ENCODE measurements at places on chromosomes 5 and 9.

- DNase-seq = no peak
Observed at GRCh38 chr5:31417512-31417911, 114.4 kb downstream of the DROSHA start.

DNA sequence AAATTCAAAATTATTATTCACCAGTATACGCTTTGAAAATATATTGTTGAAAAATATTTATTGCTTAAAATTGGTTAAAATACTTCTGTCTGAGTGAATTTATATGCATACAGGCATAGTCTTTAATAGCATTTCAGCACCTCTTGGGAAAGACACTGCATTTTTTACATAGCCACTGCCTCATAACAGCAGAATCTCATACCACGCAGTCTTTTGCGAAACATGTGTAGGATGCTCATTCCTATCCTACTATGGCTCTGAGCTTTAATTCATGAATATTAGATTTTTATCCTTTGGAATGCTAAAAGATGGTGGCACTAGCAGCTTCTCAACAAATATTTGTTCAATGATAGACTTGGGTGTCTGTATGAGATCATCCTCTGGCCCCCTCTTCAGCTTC, 94.0 kb upstream of the SH3GL2 start:
- DNase-seq = no peak

DNA sequence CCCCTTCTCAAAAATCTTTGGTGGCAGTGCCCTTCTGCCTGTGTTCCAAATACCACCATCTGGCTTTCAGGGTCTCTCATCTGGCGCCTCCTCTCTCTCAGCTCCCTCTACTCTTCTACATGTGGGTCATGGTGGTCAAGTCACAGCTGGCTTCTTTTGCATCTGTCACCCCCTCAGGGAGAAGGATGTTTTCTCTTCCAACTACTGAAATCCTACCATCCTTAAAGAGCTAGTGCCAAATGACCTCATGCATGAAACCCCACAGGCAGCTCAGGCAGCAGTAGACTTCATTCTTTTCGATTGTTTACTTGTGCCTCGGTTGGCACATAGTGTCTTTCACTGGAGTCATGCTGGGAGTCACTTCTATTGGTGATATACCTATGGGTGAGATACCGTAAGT, 219.2 kb downstream of the DCP2 start:
- DNase-seq = no peak

DNA sequence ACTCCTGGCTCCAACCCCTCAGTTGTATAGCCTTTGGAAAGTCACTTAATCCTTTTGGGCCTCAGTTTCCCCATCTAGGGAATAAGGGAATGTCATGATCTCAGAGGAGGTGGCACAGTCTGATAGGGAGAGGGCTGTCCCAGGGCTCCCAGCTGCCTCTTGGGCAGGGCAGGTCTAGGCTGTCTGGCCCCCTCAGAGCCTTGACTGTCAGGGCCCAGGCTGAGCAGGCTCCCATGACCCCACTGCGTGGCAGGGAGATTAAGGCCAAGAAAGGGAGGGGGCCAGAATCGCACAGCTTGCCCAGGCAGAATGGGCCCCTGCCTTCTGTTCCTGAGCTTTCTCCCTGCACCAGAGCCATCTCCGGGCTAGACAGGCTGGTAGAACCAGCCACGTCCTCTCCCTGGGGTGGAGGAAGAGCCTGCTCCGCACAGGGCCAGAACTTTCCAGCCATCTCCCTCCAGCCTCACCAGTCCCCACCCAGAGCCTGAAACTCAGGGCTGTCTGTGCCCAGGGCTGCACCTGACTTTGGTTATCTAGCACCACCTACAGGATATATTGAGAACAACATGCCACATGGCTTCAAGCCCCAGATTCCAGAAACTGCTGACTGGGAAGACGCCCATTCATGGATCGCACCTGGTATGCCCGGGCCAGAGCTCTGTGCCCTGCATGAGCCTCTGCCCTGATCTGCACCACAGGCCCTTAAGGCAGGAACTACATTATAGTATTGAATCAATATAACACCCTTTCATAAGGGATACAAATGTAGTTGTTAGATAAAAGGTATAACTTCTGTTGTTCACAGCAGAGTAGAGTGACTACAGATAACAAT, 32.1 kb downstream of the NAIF1 start:
- peak; percentile 37 for DNase-seq

DNA sequence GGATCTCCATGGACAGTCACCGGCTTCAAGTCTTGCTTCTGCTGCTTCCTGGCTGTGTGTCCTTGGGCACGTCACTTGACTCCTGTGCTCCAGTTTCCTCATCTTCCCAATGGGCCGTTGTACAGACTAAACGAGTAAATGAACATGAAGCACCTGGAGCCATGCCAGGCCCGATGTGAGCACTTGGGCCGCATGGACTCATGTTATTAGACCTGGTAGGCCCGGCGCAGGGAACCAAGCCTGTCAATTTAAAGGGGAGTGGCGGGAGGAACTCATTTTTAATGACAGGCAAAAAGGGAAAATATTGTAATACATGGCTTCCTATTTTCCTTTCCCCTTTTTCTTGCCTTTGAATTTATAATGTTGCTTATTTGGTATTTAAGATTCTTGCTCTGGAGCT, 47.5 kb downstream of the TENT4A start:
- DNase-seq = no peak

GRCh38 chr5:9483779-9484178, 62.1 kb downstream of the SEMA5A start:
- no peak for DNase-seq
